Sigmoid colon (tissue), 7 donors: ENCODE measurements at places on chromosomes 1 and 21. TPM values are rescaled to one million over a fixed set of nuclear protein-coding genes. Genes with fewer than 3 reads are reported as not detected.

Gene FCRL2
- not detected for total RNA-seq

Gene ZYG11A
- total RNA-seq = not detected

Gene RIPPLY3
- total RNA-seq = not detected

Gene FAM72A
- 0.95 TPM for total RNA-seq

Gene OBSCN
- total RNA-seq = 18.3 TPM

Gene LCK
- total RNA-seq = 0.36 TPM

Gene NUP210L
- under 0.01 TPM for total RNA-seq

Gene SMIM1
- 6.1 TPM for total RNA-seq

Gene PIGV
- 16.8 TPM for total RNA-seq

Gene USH2A
- not detected for total RNA-seq

- no peaks in the 10 kb centered on the region for H3K4me1 ChIP-seq
- no peaks in the 10 kb centered on the region for H3K36me3 ChIP-seq
- H3K4me3 ChIP-seq = no peak overlapping the region
- DNase-seq = no peak
Observed at GRCh38 chr1:229951856-229952534, 115.0 kb upstream of the GALNT2 start.

GRCh38 chr1:95437011-95437410 is 203.0 kb downstream of the RWDD3 start:
- H3K27me3 ChIP-seq = no peaks in the 10 kb centered on the region
- H3K36me3 ChIP-seq = no peaks in the 10 kb centered on the region
- no peak overlapping the region for H3K27ac ChIP-seq
- no peak for DNase-seq
- H3K4me3 ChIP-seq = no peak overlapping the region

GRCh38 chr1:155186794-155187455 is 13.3 kb downstream of the TRIM46 start:
- peak; percentile 40 for DNase-seq
- H3K36me3 ChIP-seq = no peaks in the 10 kb centered on the region
- no peaks in the 10 kb centered on the region for H3K4me1 ChIP-seq
- H3K27ac ChIP-seq = no peak overlapping the region
- no peak overlapping the region for H3K4me3 ChIP-seq

DNA sequence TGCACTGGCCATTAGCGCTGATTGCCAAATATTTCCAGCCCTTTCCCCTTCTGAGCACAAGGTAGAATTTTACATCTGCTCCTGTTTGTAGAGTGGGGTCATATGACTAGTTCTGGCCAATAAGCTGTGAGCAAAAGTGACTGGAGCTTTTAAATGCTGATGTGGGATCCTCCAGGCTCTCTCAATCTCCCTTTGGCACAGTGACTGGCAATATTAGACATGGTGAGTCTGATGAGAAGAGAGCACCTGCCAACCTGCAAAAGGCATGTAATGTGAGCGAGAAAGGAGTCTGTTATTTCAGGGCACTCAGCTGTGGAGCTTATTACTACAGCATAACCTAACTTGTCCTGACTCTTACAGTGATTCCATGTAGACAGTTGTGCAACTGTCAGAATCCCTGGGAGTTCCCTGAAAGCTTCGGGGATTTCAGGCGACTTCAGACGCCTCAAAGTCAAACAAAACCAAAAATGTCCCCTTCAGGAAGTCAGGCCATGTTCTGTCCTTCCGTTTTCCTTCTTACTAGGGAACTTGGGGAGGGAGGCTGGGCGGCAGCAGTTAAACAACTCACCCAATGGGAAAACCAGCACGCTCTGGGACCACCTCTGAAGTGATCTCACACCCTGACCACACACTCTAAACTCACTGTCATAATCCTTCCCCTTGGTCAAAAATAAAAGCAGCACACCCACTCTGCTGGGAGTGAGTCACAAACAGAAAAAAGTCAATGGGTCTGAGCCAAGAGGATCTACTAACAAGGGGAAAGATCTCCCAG is 3.6 kb upstream of the RASSF5 start:
- peaks cover 8% of the 10 kb centered on the region for H3K27me3 ChIP-seq
- no peaks in the 10 kb centered on the region for H3K36me3 ChIP-seq
- no peak overlapping the region for H3K4me3 ChIP-seq
- peaks cover 21% of the 10 kb centered on the region for H3K4me1 ChIP-seq
- H3K27ac ChIP-seq = peak overlapping the region; percentile 41
- DNase-seq = peak; percentile 80

GRCh38 chr1:175232335-175232734 is 39.8 kb upstream of the KIAA0040 start:
- H3K4me1 ChIP-seq = no peaks in the 10 kb centered on the region
- no peaks in the 10 kb centered on the region for H3K27me3 ChIP-seq
- H3K36me3 ChIP-seq = no peaks in the 10 kb centered on the region
- no peak overlapping the region for H3K27ac ChIP-seq
- H3K4me3 ChIP-seq = no peak overlapping the region
- DNase-seq = no peak

DNA sequence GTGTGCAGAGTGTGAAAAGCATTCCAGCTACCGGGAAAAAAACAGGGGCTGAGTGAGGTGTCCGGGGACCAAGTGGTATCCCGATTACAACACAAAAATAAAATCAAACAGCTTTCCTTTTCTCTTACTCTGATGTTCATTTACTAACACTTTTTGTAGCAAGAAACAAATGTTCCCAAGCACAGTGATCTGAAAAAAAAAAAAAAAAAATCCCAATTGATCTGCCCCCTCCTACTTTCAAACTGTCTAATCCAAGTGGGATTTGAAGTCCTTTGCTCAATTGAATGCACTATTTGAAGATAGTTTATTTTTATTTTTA is 1.3 kb downstream of the BACE2 start:
- no peaks in the 10 kb centered on the region for H3K36me3 ChIP-seq
- peaks cover 29% of the 10 kb centered on the region for H3K4me1 ChIP-seq
- H3K4me3 ChIP-seq = peak overlapping the region; percentile 95
- no peak for DNase-seq
- peak overlapping the region; percentile 96 for H3K27ac ChIP-seq

DNA sequence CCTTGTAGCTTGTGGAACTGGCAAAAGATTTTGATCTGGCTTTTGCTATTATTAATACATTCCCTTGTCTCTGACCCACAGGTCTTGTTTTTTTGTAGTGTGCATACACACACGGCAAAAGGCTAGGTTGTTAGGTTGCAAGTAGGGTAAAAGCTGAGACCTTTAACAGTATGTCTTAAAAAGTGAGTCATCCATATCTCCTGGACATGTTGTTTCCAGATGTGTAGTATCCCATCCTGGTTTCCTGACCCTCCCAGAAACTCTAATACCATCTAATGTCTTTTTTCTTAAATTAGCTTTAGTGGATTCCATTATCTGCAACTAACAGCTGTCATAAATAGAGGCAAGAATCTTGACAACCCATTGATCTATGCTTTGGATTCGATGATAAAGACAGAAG is 14.7 kb downstream of the OVGP1 start:
- no peak overlapping the region for H3K4me3 ChIP-seq
- H3K4me1 ChIP-seq = peaks cover 5% of the 10 kb centered on the region
- H3K27me3 ChIP-seq = no peaks in the 10 kb centered on the region

DNA sequence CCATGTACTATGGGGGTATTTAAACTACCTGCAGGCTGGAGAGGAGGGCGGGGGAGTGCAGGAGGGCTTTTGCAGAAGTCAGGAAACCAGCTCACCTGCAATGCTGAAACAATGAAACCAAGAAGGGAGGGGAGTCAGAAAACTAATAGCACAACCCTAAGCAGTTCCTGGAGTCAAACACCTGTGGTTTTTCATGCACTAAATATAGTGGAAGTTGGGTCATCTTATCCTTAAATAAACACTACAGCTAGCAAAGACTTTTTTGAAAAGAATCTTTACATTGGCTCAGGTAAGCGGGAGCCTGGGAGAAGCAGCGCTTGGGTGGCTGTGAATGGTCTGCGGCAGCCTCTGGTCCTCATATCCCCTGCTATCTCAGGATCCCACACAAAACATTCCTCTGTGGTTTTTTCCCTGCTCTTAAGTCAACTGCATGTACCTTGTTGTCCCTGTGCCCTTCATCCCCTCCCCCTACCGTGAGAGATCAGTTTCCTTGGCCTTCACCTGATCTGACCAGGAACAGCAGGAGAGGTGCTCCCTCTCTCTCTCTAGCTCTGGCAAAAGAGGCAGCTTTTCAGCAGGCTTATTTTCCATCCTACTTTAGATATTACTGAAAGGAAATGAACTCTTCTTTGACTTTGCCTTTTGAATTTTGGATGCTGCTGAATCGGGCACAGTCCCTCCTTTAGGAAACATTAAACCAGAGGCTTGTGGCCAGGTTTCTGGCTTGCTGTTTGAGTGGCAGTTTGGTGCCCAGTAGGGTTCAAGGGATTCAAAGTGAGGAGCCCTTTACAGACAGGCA is 26.6 kb downstream of the TENT5C start:
- no peaks in the 10 kb centered on the region for H3K4me1 ChIP-seq
- H3K27me3 ChIP-seq = no peaks in the 10 kb centered on the region
- no peak overlapping the region for H3K4me3 ChIP-seq
- DNase-seq = no peak
